ENCODE measurements at places on chromosomes 16 and 17.

- DNase-seq, result no peak
These were observed 56.9 kb downstream of the CYB5D2 start for GRCh38 chr17:4199818-4200402.

DNA sequence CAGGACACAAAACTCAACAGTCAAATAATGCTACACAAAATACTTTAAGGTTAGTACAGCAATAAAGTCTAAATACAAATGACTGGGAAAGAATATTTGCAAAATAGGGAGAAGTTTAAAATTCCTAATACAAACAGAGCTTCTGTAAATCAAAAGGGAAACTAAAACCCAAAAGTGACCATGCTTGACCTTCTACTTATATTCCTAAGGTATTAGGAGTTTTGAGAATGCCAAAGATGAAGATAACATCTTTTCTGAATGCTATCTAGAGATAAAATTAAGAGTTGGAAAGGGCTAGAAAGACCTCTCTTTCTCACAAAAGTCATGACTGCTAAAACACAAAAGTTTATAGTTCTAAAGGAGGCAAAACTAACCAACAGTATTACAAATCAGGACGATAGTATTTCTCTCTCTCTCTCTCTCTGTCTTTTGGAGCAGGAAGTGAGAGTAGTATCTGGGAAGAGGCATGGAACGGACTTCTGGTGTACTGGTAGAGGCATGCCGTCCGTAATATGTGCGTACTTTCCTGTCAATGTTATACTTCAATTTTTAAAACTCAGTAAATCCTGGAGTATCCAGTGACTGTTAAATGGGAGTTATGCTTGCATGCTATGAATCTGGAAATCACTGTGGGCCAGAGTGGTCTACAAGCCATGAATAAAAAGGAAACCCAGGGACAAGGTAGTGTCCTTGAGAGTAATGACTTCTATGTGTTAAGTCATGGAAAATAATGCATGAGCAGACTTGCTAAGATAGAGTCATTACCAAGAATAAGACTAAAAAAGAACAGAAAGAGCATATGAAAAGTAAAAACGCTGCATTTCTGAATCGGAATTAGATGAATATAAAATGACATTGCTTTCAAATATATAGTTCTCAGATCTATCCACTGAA is 49.7 kb upstream of the ANKFY1 start:
- DNase-seq, result no peak

DNA sequence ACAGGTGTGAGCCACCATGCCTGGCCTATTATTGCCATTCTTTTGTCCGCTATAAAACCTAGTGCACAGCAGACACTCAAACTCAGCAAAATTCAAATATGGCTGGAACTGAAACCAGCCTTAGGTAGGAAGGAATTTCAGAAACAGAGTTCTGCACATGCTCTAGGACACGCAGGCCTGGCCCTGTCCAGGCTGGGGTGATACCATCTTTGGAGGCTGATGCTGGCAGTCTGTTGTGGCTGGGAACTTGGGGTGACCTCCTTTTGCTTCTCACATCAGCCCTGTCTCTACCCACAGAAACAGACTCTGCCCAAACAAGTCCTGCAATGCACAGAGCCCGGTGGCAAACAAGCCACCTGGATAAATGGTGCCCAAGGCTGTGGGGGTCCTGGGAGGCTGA is 12.6 kb upstream of the KIFC3 start:
- no peak for DNase-seq

- no peak for DNase-seq
These were observed 25.2 kb upstream of the CIBAR2 start for GRCh38 chr16:85137323-85138072.

DNA sequence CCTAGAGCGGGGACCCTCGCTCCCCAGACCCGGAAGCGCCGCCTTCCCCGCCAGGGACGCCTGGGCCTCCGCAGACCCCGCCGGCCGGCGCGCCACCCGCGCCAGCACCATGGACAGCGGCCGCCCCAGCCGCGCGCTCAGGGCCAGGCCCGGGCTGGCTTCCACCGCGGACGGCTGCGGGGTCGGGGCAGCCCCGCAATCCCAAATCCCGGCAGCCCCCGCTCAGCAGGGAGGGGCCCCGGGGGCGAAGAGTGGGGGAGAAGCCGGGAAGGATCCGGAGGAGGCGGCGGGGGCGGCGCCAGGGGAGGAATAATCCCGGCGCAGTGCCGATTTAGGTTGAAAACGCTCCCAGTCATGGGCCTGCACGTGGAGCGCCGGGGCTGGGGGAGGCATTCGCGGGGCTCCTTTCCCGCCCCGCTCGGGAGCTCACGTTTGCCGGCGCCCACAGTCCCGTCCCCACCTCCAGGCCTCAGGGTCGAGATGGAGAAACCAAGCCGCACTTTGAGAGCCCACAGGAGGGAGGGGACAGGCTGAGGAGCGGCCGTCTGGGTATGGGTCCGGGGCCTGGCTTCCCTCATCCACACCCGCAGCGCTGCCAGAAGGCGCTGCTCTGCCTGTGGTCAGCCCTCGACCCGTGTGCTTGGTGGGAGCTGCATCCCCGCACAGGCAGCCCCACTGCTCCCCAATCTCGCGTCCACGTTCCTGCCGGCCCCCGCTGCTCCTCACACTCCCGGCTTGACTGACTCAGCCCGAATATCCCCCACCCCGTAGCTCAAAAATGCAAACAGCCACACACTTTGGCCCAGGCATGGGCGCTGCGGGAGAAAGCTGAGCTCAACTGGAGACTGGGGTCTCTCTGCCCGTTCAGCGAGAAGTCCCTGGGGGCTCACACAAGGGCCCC is 4.7 kb downstream of the FBXL16 start:
- DNase-seq, result no peak

DNA sequence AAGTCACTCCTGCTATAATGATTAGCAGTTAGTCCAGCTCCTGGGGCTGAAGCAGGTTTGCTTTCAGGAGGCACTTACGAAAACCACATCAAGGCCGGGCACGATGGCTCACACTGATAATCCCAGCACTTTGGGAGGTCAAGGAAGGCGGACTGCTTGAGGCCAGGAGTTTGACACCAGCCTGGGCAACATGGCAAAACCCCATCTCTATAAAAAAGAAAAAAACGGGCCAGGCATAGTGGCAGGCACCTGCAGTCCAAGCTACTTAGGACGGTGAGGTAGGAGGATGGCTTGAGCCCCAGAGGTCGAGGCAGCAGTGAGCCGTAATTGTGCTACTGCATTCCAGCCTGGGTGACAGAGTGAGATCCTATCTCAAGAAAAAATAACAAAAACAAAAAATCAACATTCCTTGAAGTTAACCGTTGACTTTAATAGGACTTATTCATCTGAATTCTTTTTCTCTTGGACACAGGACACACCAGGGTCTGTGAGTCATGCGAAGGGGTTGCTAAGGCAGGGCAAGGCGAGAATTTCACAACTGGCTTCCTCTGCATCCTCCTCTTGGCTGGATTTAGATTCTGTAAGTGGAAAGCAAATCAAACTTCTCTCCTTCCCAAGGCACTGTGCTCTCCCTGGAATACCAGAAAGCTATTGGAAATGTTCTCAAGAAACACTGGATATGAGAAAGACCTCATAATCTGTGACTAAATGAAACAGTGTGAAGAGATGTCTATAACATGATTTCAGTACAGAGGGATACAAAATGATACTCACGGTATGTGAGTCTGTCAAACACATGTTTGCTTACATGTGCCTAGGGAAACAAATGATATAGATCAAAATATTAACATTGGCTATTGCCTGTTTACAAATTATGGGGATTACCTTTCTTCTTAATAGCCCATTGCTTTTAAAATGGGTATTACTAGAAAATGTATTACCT is 99.5 kb downstream of the SYCE1L start:
- DNase-seq, result no peak

DNA sequence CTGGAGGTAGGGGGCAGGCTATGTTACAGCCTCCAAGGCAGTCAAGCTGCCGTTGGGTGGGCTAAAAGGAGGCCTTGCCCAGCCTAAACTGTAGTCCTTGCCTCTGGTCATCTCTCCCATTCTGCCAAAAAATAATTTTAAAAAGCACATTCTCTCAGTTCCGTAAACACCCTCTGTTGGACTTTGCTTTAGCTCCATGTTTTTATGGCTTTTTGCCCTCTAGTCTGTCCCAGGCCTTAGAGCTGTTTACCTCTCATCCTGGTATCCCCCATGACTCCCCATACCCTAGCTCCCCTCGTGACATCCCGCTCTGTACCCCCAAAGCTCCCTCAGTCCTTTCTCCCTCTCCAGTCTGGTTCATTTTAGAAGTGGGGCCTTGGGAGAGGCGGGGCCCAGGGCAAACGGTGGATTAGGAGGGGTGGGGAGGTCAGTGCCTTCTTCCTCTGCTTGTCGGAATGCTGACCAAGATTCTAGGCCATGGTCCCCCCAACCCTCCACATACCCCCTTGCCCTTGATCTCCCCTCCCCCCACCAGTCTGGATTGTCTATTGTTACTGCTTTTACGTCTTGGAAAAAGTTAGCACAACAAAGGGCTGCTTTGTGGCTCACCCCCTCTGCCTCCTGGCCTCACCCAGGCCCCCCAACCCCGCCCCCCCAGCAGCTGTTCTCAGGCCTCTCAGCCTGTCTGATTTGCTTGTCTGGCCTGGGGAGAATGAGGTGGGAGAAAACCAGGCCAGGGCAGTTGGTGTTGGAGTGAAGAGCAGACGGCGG is 18.4 kb downstream of the GJD3 start:
- DNase-seq, result no peak

DNA sequence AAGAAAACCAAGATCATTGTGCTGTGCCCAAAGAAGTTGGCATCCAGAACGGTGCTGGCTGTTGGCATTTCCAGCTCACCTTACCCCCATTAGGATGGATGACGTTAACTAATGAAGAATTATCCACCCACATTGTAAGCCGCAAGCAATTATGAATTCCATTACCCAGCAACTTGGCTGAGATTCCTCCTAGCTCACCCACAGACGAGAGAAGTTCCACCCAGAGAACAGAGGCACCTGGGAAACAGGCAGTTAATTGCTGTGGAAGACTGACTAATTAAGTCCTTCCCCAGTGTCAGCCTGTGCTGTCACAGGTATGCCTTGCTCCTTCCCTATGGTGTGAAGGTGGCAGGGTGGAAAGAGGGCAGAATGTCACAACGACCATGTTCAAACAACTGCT is 456.2 kb upstream of the CDH5 start:
- no peak for DNase-seq

DNA sequence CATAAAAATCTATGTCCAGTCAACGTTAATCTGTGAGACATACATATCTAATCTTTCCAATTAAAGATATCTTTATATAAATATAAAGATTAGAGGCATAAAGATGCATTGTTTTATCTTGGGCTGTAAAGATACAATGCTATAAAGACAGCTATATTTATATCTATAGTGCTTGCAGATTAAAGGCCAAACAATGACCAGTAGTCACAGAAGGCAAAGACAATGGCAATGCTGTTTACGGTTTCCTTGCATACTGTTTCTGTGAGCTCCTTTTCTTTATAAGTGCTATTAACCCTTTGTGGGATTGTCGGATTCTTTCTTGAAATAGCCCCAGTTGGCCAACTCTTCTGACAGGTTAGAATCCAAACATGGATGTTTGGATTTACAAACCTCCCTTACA is 85.5 kb upstream of the SALL1 start:
- DNase-seq, result no peak

GRCh38 chr16:7887316-7887715 is 554.7 kb downstream of the RBFOX1 start:
- no peak for DNase-seq

DNA sequence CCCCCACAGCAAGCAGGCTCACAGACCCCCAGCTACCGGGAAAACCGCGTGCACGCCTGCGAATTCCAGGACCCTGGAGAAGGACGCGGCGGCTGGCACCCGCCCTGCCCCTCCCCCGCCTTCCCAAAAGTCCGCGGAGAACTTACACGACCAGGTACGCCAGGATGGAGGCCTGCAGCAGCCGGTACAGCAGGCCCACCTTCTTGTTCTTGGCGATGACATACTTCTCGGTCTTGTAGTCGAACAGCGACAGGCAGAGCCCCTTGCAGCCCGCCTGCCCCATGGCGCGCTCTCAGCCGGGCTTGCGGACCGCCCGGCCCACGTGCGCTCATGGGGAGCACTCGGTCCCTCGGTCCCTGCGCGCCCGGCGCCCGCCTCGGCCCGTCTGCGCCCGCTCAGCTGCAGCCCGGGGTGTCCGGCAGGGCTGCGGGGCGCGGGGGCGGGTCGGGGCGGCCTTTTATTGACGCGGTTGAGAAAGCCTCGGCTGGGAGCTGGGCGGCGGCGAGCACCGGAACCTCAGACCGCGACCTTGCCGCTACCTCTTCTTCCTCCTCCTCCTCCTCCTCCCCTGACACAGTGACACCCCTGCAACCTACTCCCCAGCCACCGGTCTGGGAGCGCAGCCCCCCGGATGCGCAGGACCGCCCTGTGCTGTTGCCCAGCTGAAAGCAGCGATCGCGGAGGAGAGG is at the start of gene P2RX5:
Gene P2RX5 (minus strand): TSS at position 433 of the 689 bp plus-strand sequence. CDS start 150 bp downstream, at position 283.
- peak; percentile 35 for DNase-seq

DNA sequence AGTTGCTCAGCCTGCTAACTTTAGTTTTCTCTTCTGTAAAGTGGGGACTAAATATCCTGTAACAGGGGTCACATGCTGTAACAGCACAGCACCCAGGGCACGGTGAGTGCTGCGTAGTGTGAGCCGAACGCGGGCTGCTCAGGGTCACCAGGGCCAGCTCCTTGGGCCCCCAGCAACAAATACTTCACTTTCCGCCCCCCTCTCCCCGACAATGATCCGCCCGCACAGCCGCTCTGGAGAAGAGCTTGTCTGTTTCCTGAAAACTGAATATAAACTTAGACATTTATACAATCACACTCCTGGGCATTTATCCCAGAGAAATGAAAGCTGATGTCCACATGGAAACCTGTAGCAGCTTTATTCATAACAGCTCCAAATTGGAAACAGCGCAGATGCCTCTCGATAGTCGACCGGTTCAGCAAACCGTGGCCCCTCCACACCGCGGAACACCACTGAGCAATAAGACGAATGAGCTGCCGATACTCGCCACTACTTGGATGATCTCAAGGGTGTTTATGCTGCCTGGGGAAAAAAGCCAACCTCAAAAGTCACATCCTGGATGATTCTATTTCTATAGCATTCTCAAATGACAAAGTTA is 267.2 kb downstream of the PARN start:
- no peak for DNase-seq

- no peak for DNase-seq
These were observed 4.9 kb downstream of the UBE2O start for GRCh38 chr17:76447931-76448652.
